ENCODE measurements at places on chromosomes 2 and 18.
A peak's percentile ranks its signal among the peaks of the same experiment; 100 is the strongest.

DNA sequence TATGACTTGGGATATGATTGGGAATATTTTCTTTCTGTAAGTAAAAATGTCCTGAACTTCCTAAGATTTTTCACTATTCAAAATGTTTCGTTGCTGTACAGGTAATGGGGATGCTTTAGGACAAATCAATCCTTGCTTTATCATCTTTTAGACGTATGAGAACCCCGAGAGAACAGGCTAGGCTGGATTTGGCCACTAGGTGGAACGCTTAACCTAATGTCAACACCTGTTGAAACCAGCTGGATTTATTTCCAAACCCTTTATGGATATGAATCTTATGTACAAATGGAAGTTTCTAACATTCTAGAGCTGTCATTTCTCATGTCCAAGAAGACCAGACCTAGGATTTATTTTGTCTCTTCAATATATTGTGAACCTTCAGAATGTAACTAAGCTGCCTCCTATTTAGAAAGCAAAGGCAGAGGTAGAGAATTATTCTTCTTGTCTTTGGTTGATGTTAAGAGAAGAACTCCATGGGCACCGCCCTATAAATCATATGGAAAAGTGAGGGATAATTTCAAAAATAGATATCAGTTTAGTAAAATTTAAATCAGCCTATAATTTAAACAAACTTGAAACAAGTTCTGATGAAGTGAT lies 96.7 kb downstream of the PMAIP1 start:
- peak; percentile 63 for DNase-seq

DNA sequence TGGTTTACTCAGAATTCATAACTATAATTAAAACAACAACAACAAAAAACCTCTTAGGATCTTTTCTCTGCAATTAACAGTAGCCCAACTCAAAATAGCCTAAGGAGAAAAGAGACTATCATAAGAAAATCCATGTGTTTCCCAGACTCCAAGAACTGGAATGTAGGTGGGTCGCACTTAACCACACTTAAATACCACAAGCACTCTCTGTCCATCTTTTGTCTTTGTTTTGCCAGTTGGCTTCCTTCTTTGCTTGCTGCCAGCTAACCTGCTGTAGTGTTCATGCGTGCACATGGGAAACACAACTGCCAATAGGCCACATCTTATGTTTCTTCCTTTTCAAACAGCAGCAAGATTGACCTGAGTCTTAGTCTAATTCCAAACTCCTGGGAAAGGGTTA lies 24.1 kb upstream of the ACVR1 start:
- no peak for DNase-seq

- DNase-seq, result no peak
Measured at GRCh38 chr2:49950646-49951045, 796.3 kb upstream of the FSHR start.

GRCh38 chr2:33488178-33488690 lies 11.8 kb downstream of the RASGRP3 start:
- no peak for DNase-seq

GRCh38 chr18:10511236-10511635 lies 14.6 kb upstream of the NAPG start:
- peak; percentile 13 for DNase-seq

- no peak for DNase-seq
Measured at GRCh38 chr18:3163968-3164367, 55.8 kb downstream of the MYOM1 start.

- DNase-seq, result no peak
Measured at GRCh38 chr18:910247-910646, 5.6 kb downstream of the ADCYAP1 start.

DNA sequence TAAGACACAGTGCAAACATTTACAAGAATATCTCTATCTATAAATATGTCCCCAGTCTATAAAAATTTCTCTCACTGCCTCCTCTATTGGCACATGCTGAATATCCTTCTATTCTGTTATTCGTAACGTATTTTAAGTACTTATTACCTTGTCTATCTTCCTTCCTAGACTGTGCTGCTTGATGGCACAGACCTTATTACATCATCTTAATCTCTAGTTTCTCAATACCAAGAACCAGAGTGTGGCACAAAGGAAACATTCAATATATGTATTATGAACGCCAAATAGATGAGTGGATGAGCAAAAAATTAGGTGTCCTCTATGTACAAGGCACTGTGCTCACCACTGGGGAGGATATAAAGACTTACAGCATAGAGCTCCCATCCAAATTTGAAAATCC lies 282.8 kb downstream of the NBAS start:
- no peak for DNase-seq

GRCh38 chr2:76008001-76008702 lies 297.4 kb upstream of the GCFC2 start:
- no peak for DNase-seq

DNA sequence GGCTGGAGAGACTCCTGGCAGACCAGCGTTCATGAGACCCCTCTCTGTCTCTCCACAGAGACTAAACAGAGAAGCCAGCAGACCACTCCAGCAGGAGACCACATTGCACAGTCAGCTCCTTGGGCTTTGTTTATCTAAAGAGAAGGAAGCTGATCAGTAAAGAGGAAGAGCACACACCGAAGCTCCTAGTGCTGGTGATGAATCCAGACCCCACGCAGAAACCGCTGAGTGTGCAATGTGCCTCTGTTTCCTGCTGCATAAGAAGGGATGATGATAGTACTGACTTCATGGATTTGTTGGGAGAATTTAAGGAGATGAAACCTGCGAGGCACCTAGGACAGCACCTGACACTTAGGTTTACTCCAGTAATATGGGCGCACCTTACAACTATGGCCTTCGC lies 544.1 kb upstream of the ID2 start:
- DNase-seq, result no peak

DNA sequence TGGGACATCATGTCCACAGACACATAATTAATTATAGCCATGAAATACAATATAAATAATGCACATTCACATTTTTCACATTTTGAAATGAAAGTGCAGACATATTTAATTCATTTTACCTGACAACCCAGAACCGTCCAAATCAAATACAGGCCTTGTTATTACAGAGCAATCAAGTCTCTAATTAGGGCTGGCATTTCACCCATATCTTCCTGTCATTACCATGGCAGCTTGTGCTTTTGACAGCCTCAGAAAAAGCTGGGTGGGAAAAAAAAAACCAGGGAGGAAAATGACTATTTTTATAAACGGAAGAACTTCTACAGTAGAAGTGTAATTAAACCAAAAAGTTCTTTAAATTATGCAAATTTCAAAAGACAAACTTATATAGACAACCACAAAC lies 436.4 kb downstream of the FBXO15 start:
- DNase-seq, result no peak

- DNase-seq, result no peak
Measured at GRCh38 chr2:75751824-75752468, 41.2 kb upstream of the GCFC2 start.

DNA sequence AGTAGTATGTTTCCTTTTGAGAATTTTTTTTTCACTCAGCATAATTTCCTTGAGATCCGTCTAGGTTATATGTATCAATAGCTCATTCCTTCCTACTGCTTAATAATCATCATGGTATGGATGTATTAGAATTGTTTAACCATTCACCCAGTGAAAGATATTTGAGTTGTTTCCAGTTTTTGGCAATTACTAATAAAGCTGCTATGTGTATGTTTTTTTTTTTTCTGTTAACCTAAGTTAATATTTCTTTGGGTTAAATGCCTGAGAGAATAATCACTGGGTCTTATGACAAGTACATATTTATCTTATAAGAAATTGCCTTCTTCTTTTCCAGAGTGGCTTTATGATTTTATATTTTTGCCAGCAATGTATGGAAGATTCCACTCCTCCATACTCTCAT lies 96.4 kb upstream of the ST6GAL2 start:
- DNase-seq, result peak; percentile 46

- DNase-seq, result peak; percentile 83
Measured at GRCh38 chr2:159290289-159290907, 3.9 kb upstream of the WDSUB1 start.

DNA sequence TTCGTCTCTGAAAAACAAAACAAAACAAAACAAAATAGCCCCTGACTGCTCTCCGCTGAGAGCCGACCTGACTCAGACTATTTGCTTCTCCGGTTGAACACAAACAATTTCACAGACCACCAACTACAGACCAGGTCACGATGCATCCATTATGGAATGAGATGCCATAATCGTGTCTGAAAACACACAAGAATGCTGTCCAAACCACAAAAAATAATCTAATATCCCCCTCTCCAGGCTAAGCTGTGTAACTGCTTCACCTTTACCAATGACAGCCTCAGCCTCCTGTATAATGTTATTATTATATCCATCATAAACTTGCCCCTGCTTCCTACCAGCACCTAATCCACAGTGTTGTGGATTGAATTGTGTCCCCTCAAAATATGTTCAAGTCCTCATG lies 114.7 kb downstream of the DNAH6 start:
- DNase-seq, result peak; percentile 43

DNA sequence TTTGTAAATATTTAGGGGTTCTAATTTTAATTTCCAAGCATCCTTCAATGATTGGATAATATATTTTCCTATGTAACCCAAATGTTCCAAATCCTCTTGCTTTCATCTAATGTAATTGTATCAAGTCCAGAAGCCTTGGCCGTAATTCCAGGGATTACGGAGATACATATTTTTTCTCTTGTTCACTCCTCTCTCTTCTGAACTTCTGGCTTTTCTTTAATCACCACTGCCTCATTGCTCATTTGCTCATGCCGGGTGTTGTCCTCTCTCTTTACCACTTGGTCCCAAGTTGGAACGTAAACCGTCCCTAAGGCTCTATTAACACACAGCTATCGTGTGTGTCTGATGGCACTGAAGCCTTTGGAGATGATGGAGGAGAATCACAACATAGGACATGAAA lies 188.7 kb upstream of the COL3A1 start:
- DNase-seq, result no peak

DNA sequence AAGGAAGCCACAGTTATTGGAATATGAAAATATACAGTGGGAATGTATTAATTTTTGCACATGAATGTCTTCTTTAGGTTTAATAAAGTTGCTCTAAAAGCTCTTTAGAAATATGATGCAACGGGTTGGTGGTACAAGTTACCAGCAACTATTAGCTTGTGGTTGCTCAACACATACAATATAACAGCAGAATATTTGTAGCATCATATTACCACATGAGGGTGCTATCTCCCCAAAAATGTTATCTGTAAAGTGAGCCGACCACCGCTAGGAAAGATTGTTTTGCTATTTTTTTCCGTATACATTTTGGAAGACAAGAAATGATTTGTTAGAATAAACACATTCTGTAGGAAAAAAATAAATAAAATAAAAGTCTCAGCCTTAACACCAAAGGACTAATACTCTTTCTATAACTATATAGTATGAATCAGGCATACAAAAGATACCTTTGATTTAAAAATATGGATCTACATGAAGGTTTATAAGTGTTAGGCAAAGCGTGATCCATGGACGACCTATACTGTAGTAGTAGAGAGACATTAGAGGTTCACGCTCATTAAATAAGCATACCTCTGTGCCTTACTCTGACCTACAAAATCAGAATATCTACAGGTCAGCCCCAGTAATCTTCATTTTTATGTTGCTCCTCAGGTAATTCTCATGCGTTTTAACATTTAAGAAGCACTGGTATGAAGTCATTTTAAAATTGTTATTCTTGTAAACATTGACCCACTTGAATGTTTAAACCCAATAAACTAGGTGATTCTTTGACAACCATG lies 1110.6 kb upstream of the ACVR2A start:
- peak; percentile 42 for DNase-seq

DNA sequence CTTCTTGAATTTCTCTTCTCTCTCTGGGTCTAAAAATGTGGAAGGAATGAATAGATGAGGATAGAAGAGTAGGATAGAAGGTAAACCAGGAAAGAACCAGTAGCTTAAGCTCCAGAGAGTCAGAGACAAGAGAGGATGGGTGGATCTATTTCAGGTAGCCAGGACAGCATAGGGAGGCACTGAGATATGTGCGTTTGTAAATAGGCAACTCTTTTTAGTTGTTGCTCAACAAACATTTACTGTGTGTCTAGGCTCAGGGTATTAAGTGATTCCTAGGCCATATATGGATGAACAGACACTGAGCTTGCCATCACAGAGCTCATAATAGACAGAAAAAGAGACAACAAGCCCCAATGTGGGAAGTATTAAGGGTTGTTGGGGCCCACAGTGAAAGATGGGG lies 160.5 kb downstream of the NAPG start:
- DNase-seq, result no peak

DNA sequence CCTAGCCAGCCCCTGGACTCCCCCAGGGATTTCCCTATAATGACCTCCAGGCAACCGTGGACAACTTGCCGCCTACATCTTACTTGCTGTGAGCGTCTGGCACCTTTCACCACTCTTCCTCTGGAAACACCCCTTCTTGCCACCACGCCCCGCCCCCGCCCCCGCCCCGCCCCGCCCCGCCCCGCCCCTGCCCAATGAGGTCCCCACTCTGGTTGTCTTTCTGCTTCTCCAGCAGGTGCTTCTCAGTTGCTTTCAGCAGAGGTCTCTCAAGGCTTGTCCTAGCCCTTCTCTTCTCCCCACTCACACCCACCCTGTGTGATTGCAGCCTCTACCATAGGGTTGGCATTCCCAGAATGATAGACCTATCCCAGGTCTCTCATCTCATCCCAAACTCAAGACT lies 214.5 kb downstream of the EN1 start:
- no peak for DNase-seq

GRCh38 chr2:33216508-33217182 lies 259.8 kb upstream of the RASGRP3 start:
- peak; percentile 74 for DNase-seq

GRCh38 chr2:235842941-235843340 lies 325.2 kb downstream of the GBX2 start:
- DNase-seq, result no peak

- DNase-seq, result peak; percentile 87
Measured at GRCh38 chr2:196113061-196113974, 44.7 kb upstream of the DNAH7 start.

GRCh38 chr18:11322716-11323115 lies 173.3 kb upstream of the PIEZO2 start:
- DNase-seq, result no peak

- DNase-seq, result peak; percentile 44
Measured at GRCh38 chr2:166331468-166331867, 44.3 kb downstream of the SCN9A start.

- DNase-seq, result no peak
Measured at GRCh38 chr2:26174691-26175465, 2.0 kb downstream of the GAREM2 start.

- DNase-seq, result no peak
Measured at GRCh38 chr2:205288686-205289085, 393.6 kb upstream of the NRP2 start.

DNA sequence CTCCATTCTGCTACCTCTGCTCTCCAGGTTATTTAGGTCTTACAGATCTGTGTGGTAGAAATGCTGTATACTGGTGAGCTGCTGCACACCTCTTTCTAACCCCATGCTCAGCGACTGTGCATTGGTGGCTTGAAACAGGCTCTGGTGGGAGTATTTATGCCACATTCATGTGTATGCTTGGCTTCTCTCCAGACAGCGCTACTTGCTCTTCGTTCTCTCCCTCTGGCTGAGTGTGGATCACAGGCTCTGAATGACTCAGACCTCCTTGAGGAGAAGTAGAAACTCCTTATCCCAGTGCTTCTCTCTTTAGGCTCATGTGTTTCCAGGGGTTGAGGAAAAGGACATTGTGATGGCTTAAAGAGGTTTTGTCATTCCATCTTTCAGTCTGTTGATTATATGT lies 54.9 kb downstream of the FHOD3 start:
- peak; percentile 94 for DNase-seq

- no peak for DNase-seq
Measured at GRCh38 chr2:85702800-85703199, 8.6 kb downstream of the GNLY start.

All from EH (cell line).